ENCODE measurements at places on chromosomes 3 and 15.

DNA sequence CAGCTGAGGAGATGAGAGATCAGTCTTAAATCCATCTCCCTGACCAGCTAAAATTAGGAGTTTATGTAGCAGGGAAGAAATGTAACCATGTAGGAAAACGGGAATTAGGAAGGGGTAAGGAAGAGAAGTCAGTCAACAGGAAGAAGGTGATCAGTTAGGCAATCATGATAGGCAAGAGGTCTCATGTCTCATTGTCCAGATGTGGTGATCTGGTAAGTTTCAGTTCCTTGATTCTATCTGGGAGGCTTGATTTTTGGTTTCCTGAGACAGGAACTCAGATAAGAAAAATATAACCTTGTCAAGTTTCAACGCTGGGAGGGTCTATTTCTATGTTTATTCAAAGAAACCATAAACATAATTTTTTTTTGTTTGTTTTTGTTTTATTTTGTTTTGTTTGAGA is 40.3 kb upstream of the TBC1D5 start:
- no peak for DNase-seq

- no peak for DNase-seq
Observed at GRCh38 chr3:190369668-190370295, 18.2 kb upstream of the CLDN16 start.

DNA sequence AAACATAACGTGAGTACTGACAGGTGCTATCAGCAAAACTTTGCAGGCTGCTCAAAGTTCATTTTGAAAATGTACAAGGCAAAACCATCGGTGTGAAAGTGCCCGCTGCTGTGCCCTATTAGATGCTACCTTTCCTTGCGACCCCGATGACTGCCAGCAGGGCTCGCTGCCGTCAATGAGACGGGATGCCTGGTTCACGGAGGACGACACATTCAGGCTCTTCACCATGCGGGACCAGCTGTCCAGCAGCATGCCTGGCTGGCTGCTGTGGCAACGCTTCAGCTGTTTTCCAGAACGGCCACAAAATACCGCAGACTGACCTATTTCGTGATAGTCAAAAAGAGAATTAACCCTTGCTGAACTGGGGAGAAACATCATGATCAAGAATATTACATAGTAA is 92.7 kb upstream of the OCA2 start:
- no peak for DNase-seq

DNA sequence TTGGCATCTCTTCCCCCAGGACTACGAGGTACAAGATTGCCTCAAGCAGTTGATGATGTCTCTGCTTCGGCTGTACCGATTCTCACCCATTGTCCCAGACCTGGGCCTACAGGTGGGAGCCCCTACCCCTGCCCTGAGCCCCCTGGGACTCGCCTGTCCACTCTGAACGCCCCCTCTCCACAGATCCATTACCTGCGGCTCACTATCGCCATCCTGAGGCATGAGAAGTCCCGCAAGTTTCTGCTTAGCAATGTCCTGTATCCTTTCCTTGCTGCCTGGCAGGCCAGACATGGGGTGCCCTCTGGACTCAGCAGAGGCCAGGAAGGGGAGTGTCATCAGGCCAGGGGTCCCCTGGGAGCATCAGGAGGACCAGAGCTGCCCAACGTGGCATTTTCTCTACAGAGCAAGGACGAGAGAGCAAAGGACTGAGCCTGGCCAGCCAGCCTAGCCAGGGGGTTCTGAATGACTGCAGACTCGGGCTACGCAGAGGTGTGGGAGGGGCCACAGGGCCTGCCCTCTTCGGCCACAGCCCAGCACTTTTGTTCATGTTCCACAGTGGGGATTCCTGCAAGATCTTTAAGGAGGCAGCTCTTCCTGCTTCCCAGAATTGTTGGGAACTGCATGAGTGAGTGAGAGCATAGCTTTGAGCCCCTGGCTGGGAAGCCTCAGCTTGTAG is 11.2 kb downstream of the RNF123 start:
- no peak for DNase-seq

DNA sequence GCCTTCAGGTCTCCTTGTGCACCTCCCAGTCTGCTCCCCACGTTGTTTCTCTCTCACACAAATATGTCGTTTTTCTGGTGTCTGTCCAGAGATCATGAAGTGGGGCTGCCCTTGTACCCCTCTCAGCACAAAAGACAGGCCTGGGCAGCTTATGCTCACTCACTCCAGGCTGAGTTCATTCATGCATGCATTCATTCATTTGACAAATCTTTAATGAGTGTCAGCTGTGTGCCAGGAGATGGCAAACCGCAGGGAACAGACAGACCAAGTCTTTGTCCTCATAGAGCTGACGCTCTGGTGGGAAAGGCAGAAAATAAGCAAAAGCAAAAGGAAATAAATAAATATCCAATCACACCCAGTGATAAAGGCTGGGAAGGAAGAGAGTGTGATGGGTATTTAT is 7.6 kb upstream of the TRH start:
- DNase-seq = no peak

GRCh38 chr15:30956216-30957124 is 35.0 kb downstream of the MTMR10 start:
- DNase-seq = no peak

DNA sequence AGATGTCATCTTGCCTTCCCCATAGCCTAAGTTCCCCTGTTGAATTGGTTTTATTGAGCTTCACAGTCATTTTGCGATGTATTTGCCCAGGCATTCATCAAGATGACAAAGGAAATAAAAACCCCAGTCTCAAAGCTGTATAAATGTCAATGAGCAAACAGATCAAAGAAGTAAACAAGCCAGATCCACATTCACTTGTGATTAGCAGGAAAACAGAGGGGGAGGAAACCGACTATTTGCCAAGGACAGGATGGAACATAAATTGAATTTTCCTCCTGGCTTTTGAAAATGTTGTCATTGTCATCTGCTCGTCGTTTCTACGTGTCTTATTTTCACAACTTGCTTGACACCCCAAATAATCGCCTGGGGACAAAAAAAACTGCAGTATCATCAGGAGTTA is 83.5 kb downstream of the SV2B start:
- DNase-seq = no peak

- DNase-seq = no peak
Observed at GRCh38 chr3:111903067-111903511, 44.0 kb downstream of the PHLDB2 start.

DNA sequence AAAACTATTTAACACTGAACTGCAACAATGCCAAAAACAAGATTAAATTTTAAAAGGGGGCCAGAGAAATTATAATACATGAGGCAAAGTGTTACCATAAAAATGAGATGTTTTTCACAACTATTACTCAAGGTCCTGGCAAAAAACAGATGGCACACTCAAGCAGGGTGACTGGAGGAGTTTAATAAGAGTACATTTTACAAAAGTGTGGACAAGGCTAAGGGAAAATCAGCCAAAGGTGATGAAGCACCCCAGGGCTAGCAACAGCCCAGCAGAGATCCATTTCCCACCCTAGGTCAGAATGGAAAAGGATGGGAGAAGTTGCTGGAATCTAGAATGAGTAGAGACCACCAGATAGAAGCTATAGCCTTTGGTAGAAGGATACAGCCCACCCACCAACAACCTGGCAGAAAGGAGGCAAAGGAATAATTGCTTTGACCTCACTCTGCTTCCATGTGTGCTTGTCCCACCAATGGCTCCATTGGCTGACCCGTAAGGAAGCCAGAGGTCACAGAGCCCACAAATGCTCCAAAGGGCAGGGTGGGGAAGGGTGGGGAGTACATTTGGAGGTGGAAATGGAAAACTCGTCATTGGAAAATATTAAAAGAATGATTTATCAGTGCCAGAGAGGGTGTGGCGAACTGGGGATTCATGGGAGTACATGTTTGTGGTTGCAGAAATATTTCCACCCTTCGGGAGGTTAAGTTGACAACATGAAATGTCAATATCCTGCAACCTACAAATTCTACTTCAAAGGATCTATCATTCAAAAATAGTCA is 161.0 kb upstream of the UBE2E2 start:
- no peak for DNase-seq

Data from CD4-positive, alpha-beta T cell (primary cell).